Activated CD4-positive, alpha-beta T cell treated with anti-CD3 and anti-CD28 coated beads, Interleukin-2, amount 50 U/mL, for 48 hours (primary cell): ENCODE measurements at places on chromosomes 6 and 20.

GRCh38 chr20:51801823-51802123 is 548 bp downstream of the SALL4 start:
- no peak for DNase-seq

- no peak for DNase-seq
These were observed 45.8 kb downstream of the NR2E1 start for GRCh38 chr6:108211671-108212070.

DNA sequence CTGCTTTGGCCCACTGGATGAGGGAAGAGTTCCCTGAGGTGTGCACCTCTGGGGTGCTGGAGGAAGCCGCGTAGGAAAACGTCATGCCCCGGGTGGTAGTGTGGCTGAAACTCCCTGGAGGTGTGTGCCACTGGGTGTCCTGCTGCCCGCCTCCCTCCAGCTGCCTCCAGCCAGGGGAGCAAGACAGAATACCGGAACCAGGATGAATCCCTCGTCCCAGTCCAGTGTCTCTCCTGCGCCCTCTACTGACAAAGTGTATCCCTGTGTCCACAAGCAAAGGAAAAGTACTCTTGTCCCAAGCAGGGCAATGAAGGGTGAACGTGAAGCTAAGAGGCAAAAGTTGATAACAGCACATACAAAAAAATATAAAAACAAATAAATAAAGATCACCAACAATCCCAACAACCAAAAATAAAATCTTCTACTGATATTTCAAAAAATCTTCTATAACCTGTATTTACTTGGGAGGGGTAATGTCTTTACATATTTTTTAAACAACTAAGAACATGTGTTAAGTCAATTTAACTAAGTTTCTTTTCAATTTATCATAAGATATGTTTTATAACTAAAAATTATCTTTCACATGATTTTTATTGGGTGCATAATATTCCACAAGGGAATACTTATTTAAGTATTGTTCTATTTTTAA is 437.6 kb downstream of the MAFB start:
- DNase-seq, result peak; percentile 3

- no peak for DNase-seq
These were observed 53.5 kb upstream of the GPR31 start for GRCh38 chr6:167211295-167211648.

GRCh38 chr20:8948442-8949020 is 120.4 kb upstream of the PLCB4 start:
- DNase-seq, result no peak

GRCh38 chr6:143884216-143884900 is 20.1 kb downstream of the ZC2HC1B start:
- DNase-seq, result no peak

GRCh38 chr6:24490948-24491347 is 1.6 kb upstream of the GPLD1 start:
- DNase-seq, result no peak

- no peak for DNase-seq
These were observed 20.3 kb upstream of the SLA2 start for GRCh38 chr20:36666181-36666740.

- DNase-seq, result no peak
These were observed 2.3 kb upstream of the CITED2 start for GRCh38 chr6:139376604-139377218.

- no peak for DNase-seq
These were observed 9.9 kb downstream of the KIAA1755 start for GRCh38 chr20:38250609-38251008.

GRCh38 chr20:7656687-7657467 is 283.4 kb downstream of the HAO1 start:
- DNase-seq, result no peak

GRCh38 chr6:150025201-150025917 is at the start of gene RAET1L:
Gene RAET1L (minus strand): TSS chr6:150025532. CDS start chr6:150025471, 61 bp downstream.
- DNase-seq, result peak; percentile 57

GRCh38 chr6:38080360-38080759 is 260.8 kb downstream of the ZFAND3 start:
- DNase-seq, result no peak

- DNase-seq, result no peak
These were observed 93.9 kb upstream of the OGFRL1 start for GRCh38 chr6:71194724-71195123.

- DNase-seq, result no peak
These were observed 78.3 kb downstream of the TBX18 start for GRCh38 chr6:84685983-84686584.

GRCh38 chr20:63314015-63314471 is 21.1 kb downstream of the COL20A1 start:
- DNase-seq, result no peak

GRCh38 chr20:11379257-11380011 is 538.3 kb upstream of the BTBD3 start:
- no peak for DNase-seq

DNA sequence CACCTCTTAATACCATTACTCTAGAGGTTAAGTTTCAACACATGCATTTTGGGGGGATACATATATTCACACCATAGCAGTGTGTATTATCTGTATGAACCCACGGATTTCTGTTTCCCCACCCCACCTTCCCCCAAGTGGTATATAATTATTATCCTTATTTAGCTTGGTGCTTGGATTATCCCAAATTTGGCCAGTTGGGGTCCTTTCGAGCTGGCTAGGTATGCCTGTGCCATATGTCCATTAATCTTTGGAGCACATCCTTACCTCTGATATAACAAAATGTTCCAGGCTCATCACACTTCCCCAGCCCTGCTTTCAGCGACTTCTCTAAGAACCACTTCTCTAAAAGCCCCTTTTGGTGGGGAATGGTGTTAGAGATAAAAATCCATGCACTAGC is 118.7 kb upstream of the MLIP start:
- no peak for DNase-seq

GRCh38 chr6:168383062-168383854 is 57.7 kb upstream of the SMOC2 start:
- DNase-seq, result no peak

DNA sequence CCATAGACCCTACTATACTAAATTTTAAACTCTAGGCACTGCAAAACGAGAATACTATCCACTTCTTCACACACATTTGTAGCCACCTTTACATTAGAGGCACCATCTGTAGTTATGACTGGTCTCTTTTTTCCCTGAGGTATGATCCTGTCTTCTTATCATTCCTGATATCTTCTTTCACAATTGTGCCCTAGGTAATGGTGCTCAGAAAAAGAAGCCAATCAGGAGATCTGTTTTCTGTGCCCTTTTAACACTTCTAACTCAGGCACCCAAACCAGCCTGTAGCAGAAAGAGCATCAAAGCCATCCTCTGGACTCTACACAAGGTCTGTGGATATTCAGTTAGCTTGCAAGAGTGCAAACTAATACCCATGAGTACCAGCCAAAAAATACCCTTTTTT is 149.7 kb upstream of the SGK1 start:
- no peak for DNase-seq

DNA sequence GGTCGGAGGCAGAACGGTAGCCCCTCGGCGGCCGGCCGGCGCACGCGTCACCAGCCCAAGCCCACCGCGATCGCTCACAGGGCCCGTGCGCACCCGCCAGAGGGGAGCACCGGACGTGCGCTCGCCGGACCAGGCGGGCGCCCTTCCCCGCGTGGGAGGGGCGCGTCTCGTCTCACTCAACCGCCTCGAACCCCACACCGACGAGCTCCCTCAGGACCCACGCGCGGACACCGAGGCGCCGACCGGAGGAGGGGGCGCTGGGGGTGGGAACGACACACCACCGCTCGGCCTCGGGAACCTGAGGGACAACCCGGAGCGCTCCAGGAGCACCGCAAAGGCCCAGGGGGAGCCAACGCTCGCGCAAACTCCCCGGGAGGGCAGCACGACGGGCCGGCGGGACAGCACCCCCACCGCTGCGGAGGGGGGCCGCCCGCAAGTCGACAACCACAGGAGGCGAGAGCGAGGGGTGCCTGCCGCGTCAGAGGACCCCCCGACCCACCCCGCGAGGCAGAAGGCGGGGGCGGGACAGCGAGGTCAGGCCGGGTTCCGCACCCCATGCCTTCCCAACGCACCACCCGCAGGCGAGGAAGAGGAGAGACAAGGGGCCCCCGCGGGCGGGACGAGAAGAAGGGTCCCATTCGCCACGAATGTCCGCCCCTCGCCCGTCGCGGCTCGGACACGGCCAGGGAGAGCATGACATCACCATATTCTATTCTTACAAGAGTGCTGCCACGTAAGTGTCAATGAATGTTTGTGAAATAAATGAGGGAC is 512.7 kb upstream of the ZNF337 start:
- DNase-seq, result peak; percentile 20

DNA sequence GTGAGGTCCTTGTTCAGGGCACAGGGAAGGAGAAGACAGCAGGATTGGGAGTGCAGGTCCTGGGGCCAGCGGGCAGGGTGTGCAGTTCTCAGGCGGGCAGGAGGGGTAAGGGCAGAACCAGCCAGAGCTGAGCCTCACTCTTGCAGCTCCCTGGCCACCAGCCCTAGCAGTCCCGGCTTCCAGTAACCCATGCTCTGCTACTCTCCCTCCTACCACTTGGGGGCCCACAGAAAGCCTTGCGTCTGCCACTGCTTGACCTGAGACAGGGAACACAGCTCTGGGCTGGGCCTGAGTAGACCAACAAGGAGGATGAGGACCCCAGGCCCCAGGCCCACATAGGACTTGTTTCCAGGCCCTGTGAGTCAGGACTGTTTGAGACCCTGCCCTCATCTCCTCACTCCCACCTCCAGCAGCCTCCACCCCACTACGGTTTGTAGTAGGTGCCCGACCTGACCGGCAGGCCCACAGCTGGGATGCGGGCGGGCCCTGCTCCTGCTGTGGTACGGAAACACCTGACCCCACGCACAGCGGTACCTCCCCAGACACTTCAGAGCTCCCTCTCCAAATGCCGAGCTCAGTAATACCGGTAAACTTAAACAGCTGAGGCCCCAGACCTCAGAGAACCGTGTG is 39.2 kb downstream of the KCNK5 start:
- DNase-seq, result peak; percentile 34
